Cardiac septum (tissue), 1 donor: ENCODE measurements at places on chromosomes 7 and 10. TPM values are rescaled to one million over a fixed set of nuclear protein-coding genes. Genes with fewer than 3 reads are reported as not detected.

The KIAA1217 gene
- total RNA-seq: 24.0 TPM

The CALML3 gene
- total RNA-seq: not detected

The STEAP1 gene
- 6.5 TPM for total RNA-seq

The SRI gene
- total RNA-seq: 69.0 TPM

GRCh38 chr10:99125879-99126278 is 109.8 kb downstream of the HPSE2 start:
- DNase-seq: no peak

GRCh38 chr10:101061624-101062231 is at the start of gene KAZALD1:
KAZALD1 (plus strand) TSS chr10:101061989; CDS start chr10:101062593, 604 bp downstream.
- DNase-seq: no peak

The CALHM1 gene
- total RNA-seq: not detected

The NEBL gene
- total RNA-seq: 597 TPM

The TLL2 gene
- 3.8 TPM for total RNA-seq

DNA sequence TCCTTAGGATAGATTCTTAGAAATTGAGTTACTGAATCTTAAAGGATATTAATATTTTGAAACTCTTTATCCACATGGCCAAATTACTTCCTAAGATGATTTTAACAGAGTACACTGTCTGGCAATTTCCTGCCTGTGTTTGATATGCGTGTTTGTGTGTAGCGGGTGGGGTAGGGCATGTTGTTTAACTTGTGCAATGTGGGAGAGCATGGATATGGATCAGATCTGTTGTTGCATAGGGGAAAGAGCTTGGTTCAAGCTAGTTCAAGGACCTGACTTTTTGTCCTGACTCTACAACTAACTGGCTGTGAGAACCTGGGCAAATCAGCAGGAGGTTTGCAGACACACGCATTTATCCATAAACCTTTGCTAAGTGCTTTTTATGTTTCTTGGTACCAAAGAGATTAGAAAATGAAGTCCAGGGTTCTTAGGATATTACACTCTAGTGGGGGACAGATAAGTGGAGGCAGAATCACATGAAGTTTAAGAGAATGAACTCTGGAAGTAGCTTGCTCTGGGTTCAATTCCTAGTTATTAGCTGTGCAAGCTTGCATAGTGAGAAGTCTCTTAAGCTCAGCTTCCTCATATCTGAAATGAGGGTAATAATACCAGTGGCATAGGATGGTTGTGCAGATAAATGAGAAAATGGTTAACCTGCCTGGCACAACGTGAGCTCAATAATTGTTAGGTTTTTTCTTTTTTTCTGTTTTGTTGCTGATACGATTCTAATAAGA is 96.3 kb upstream of the PRR15 start:
- no peak for DNase-seq

- no peak for DNase-seq
Measured at GRCh38 chr7:55521917-55522902, 50.1 kb downstream of the VOPP1 start.

DNA sequence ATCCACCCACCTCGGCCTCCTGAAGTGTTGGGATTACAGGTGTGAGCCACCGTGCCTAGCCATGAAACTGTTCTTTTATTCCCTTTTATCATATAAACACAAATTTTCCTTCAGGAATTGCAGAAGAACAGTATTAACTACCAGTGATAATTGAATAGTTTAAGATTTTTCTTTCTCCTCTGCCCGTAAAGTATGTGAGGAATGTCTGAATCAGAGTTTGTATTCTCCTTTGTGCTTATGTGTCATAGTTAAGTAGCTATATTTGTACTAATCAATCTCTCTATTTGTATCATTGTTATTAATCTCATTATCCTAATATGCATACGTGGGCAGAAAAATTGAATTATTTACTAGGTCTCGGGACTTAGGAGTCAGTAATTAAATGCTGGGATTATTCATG is 83.6 kb downstream of the ZNF277 start:
- DNase-seq: no peak

DNA sequence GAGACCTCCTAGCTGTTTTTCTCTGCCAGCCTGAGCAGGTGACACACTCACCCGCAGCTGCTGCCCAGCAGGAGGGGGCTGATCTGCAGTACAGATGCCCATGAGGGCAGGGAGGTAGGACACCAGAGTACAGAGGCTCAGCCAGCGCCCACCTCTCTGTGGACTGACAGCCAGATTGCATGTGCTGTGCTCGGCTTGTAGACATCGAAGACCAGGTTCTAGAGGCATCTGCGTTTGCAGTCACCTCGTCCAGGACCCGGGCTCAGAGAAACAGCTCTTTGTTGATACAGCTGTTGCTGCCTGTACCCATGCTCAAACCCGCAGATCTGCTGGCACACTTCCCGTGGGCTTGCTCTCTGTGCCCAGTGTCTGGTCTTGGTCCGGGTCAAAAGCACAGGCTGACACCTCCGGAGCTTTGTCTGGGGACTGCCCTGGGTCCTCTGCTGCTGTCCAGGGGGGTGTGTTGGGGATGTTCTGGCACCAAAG is 224.7 kb downstream of the GLRX3 start:
- peak; percentile 75 for DNase-seq
